ENCODE measurements at places on chromosomes 16 and 17.

DNA sequence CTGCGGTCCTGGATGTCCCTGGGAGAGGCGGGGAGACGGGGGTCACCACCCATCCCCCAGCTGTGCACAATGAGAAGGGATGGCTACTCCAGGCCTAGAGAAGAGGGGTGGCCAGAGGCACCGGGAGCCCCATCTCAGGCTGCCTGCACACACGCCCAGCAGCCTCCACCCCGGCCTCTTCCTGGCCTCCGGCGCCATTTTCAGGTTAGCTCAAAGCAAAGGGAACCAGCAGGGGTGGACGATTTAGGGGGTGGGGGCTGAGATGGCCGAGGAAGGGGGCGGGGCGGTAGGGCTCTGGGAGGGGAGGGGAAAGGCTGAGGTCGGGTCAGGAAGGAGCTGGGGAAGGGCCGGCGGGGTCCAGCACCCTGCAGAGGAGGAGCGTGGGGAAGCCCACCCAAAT is 42.8 kb downstream of the SRCIN1 start:
- no peak for DNase-seq

GRCh38 chr17:8856869-8857575 is 10.5 kb downstream of the PIK3R6 start:
- DNase-seq: no peak

DNA sequence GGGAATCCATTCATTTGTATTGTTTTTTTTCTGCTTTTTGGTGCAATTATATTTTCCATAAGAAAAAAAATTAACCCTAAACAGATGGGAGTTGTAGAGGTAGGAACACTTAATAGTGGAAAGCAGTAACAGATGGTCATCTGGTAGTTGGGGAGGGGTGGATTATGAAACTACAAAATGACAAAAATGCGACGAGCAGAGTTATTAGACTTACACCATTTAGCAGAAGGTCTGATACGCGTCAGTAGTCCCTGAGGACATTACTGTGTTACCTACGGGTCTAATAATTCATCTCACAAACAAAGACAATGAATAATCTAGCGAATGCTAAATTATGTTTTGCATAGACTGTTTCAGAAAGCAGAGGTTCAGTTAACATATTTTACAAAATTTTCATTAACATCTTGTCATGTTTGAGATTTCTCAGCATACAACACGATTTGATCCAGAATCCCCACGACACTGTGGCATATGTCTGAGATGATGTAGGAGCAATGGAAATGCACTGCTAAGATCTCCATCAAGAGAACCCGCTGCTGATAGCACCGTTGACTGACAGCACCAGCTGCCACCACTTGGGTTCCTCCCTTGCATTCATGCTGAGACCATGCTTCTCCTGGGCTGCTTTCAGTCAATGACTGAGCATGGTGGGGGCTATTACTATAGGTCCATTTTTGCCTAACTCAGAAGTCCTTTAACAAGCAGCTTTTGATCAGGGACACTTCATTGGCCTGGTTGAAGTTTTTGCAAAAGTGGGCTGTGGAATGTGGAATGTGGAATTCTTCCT is 182.2 kb upstream of the CPHXL start:
- DNase-seq: no peak

DNA sequence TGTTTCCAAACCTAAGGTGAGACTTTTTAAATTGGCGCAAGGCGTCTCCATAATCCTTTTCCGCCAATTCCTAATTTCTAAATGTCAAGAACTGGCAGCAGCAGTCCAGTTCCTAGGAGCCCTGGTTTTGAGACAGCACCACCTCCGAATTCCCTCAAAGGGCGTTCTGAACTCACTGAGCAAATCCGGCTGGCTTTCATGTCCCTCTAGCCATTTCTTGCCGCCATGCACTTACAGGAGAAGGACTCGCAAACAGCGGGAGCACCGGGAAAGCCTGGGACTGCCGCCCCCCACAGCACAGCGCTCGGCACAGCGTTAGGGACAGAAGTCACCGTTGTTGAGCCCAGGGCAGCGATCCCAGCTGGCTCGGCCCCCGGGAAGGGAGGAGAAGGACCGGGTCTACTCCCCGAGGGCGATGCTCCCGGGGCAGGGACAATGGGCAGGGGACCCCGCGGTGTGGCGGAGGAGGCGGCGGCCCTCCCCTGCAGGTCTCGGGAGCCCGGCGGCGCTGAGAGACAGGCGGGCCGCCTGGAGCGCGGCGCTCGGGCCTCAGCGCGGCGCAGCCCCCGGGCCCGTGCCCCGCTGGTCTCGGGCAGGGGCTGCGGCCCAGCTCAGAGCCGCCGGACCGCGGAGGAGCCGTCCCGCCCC is 545 bp downstream of the ARHGAP17 start:
- no peak for DNase-seq

- DNase-seq: no peak
Measured at GRCh38 chr17:44260296-44260695, 7.6 kb downstream of the SLC4A1 start.
